CD4-positive, CD25-positive, alpha-beta regulatory T cell (primary cell): ENCODE measurements at places on chromosomes 13 and 19. TPM values are rescaled to one million over a fixed set of nuclear protein-coding genes. Genes with fewer than 3 reads are reported as not detected.

The SERP2 gene
- polyA plus RNA-seq = not detected

The FLT1 gene
- polyA plus RNA-seq = not detected

The AMH gene
- not detected for polyA plus RNA-seq

- H3K27ac ChIP-seq = no peak overlapping the region
- no peaks in the 10 kb centered on the region for H3K36me3 ChIP-seq
- no peaks in the 10 kb centered on the region for H3K4me1 ChIP-seq
- H3K4me3 ChIP-seq = no peak overlapping the region
- no peak for DNase-seq
These were observed 69.2 kb downstream of the ZNF100 start for GRCh38 chr19:21698215-21698614.

DNA sequence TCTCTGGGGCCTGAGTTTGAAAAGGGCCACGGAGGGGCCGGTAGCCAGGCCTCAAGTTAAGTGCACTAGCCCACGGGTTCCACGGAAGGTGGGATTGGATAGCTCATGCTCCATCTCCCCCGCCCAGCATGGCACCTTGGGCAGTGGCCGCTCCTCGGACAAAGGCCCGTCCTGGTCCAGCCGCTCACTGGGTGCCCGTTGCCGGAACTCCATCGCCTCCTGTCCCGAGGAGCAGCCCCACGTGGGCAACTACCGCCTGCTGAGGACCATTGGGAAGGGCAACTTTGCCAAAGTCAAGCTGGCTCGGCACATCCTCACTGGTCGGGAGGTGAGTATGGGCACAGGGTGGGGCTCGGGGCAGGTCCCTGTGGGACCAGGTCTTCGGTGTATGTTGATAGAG, 7.8 kb downstream of the MARK4 start:
- no peak overlapping the region for H3K4me3 ChIP-seq
- peaks cover 4% of the 10 kb centered on the region for H3K36me3 ChIP-seq
- no peaks in the 10 kb centered on the region for H3K27me3 ChIP-seq
- DNase-seq = no peak
- H3K4me1 ChIP-seq = peaks cover 8% of the 10 kb centered on the region
- H3K27ac ChIP-seq = no peak overlapping the region

DNA sequence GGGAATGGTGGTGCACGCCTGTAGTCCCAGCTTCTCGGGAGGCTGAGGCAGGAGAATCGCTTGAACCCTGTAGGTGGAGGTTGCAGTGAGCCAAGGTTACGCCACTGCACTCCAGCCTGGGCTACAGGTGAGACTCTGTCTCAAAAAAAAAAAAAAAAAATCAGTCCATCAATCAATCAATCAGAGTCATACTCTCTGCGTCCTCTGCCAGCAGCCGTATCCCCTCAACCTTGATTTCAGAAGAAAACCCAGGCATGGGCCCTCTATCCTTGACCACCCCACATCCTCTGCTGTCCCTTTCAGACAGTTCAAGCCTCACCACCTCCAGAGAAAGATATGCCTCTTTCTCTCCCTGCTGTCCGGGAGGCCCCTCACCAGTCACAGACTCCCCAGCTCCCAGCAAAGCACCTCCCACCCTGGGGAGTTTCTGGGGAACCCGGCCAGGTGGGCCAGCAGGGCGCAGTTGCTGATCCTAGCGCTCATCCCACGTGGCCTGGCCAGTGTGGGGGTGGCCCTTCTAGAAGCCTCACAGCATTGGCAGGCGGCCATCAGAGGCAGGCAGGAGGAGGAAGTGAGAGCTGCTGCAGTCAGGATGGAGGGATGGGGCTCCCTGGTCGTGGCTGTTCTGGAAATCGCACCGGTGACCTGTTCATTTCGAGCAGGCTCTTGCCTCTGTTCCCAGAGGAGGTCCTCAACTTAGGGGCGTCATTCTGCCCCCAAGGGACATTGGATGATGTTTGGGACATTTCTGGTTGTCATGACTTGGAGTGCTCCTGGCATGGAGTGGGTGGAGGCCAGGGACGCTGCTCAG, 10.2 kb upstream of the JSRP1 start:
- H3K27ac ChIP-seq = no peak overlapping the region
- no peaks in the 10 kb centered on the region for H3K27me3 ChIP-seq
- H3K4me3 ChIP-seq = no peak overlapping the region
- DNase-seq = no peak

- DNase-seq = no peak
- H3K36me3 ChIP-seq = no peaks in the 10 kb centered on the region
- H3K4me3 ChIP-seq = no peak overlapping the region
- no peak overlapping the region for H3K27ac ChIP-seq
These were observed 7.8 kb downstream of the ANKLE1 start for GRCh38 chr19:17289489-17289888.

DNA sequence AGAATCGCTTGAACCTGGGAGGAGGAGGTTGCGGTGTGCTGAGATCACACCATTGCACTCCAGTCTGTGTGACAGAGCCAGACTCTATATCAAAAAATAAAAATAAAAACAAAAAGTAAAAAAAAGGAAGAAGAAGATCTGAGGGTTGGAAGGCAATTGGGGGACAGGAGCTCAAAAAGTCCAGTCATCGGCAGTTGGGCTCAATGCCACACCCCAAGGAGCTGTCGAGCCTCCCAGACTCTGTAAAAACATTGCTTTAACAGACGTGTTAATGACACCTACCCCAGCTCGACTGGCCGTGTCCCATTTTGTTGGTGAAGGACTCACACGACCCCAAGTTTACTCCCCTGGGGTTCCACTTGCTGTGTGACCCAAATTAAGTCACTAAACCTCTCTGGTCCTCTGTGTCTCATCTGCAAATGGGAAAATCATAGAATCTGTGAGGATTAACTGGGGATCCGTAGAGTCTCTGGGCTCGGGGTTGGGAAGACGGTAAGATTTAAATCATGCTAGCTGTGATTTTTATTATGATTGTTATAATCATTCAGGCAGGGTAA, 7.0 kb downstream of the GNA15 start:
- no peak overlapping the region for H3K4me3 ChIP-seq
- no peaks in the 10 kb centered on the region for H3K27me3 ChIP-seq
- H3K27ac ChIP-seq = peak overlapping the region; percentile 65
- no peaks in the 10 kb centered on the region for H3K36me3 ChIP-seq
- no peak for DNase-seq

- H3K4me3 ChIP-seq = no peak overlapping the region
- no peaks in the 10 kb centered on the region for H3K36me3 ChIP-seq
- no peaks in the 10 kb centered on the region for H3K4me1 ChIP-seq
These were observed 442.7 kb downstream of the OXGR1 start for GRCh38 chr13:96551546-96551945.

DNA sequence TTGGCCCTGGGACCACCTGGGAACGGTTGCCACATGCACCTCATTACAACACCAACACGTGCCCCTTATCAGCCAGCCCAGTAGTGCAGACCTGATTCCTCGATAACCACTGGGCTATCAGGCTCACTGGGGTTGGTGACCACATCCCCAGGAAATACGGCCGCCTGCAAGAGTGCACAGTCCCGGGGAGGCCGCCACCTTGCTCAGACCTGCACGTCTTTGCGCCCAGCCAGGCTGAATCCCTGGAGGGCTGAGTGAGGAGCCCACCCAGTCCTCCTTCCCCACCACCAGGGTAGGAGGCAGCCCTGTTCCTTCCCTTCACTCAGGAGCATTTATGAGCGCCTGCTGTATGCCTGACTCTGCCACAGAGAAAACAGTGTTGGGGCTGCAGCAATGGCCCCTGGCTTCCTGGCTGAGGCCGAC, 67.8 kb downstream of the CEBPG start:
- H3K4me3 ChIP-seq = no peak overlapping the region
- no peaks in the 10 kb centered on the region for H3K4me1 ChIP-seq
- no peak overlapping the region for H3K27ac ChIP-seq
- H3K27me3 ChIP-seq = no peaks in the 10 kb centered on the region
- DNase-seq = no peak

DNA sequence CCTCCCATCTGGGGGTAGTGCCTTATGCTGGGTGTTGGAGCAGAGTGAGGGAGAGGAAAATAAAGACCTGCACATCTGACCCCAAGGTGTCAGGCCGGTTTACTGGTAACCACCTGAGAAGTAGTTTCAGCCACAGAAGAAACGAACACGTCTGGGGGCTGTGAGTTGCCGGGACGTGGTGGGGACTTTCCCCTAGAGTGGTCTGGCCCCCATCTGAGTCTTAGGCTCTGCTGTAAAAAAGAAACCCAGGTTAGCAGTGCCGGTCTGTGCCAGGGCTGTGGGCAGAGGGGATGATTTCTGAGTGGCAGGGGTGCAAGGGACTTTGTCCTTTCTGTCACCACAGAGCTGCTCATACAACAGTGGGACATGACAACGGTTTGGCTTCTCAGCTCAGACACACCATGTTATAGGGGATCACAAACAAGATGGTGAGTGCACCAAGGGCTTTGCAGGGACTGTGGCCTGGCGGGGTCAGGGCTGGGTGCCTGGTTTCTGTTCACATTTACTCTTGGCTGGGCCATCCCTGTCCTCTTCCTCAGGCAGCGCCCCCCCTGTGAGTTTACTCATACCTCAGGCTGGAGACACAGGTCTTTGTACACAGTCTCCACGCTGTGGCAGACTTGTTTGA, 9.0 kb downstream of the GCDH start:
- H3K27me3 ChIP-seq = no peaks in the 10 kb centered on the region
- H3K36me3 ChIP-seq = peaks cover 23% of the 10 kb centered on the region
- DNase-seq = no peak
- no peaks in the 10 kb centered on the region for H3K4me1 ChIP-seq
- H3K4me3 ChIP-seq = no peak overlapping the region

DNA sequence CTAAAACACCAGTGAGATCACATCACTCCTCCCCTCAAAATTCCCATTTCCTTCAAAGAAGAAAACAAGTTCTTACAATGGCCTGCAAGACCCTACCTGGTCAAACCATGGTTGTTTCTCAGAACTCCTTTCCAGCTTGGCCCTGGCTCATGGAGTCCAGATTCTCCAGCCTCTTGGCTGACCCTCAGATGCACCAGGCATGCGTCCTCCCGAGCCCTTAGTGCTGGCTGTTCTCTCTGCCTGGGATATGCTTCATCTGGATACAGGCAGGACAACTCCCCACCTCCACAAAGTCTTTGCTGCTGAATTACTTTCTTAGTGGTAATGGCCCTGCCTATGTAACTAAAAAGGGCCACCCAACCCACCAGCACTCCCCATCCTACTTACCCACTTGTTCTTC, 94.3 kb downstream of the MBNL2 start:
- H3K36me3 ChIP-seq = no peaks in the 10 kb centered on the region
- DNase-seq = no peak
- no peaks in the 10 kb centered on the region for H3K4me1 ChIP-seq
- no peaks in the 10 kb centered on the region for H3K27me3 ChIP-seq
